ENCODE measurements at places on chromosomes 12 and 14.

GRCh38 chr12:115407036-115407435 lies 723.1 kb upstream of the TBX3 start:
- DNase-seq, result no peak

DNA sequence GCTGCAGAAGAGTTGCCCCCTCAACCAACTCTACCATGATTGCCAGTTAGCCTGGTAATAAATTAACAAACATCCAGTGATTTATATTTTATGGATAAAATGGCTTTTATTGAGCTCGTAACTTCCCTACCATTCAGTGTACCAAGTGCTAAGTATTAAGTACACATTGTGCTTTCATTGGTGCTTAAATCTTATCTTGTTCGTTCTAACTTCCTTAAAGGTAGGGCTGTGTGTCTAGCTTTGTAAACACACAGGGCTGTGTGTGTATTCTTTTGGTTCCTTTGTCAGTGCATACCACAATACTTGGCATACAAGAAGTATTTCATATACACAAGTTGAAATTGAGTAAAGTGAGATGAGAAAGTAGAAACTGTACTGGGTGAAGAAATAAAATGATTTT lies 80.4 kb downstream of the KCNC2 start:
- no peak for DNase-seq

DNA sequence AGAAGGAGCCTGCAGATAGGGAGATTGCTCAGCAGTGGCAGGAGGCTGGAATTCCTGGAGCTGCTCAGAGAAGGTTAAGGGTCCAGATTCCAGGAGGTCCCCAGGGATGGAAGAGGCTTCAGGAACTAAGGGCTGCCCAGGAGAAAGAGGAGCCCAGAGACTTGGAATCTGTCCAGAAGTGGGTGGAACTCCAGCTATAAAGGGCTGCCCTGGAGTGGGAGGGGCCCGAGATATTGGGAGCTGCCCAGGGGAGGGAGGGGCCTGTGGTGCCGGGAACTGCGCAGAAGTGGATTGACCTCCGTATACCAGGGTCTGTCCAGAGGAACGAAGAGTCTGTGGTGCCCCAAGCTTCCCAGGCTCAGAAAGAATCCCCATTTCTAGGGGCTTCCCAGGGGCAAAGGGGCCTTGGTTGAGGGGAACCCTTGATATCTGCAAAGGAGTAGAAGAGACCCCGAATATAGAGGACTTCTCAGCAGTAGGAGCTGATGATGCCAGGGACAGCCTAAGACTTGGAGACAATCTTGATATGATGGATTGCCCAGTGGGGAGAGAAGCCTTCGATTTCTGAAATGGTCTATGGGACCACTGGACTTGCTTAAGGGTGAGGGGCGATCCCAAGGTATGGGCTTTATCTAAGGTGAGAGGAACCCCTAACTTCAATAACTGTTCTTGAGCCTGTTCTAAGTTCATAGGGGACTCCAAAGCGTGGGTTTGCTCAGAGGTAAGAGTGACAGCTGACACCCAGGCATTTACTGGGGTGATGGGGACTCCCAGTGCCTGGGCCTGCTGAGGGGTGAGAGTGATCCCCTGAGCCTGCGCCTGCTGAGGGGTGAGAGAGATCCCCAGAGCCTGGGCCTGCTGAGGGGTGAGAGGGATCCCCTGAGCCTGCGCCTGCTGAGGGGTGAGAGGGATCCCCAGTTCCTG lies 45.0 kb downstream of the FAM186A start:
- DNase-seq, result no peak

DNA sequence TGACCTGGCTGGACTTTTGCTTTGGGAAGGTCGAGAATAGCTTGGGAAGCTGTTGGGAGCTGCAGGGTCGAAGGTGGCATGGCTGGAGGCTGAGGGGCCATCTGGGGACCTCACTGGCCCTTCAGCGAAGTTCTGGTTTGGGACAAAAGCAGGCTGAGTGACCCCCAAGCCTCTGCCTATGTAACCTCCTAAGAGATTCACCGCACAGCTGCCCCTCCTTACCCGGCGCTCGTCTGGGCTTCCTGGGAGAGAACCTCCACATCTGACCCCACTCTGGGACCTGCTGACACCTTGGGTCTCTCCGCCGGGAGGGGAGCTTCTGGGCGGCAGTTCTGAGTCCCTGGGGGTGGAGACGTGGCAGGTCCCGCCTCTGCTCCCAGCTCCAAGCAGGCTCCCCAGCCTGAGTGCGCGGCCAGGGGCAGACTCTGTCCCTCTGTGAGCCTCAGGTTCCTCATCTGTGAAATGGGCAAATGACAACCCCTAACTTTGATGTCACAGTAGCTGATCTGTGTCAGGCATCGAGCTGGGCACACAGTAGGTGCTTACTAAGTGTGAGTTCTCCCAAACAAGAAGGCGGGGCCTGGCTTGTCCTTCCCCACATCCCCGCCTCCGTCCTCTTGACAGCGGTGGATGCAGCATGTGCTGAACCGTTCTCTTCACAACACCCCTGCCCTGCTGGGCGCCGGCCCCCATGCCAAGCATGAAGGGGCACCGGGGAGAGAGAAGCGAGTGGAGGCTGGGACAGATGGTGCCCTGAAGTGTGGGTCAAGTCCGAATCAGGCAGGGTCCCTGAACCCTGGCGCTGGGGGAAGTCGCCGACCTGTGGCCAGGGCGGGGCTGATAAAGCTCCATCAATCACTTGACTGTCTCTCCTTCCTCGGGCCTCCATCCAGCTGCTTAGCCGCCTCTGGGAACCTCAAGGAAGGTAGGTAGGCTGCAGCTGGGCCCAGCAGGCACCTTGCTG lies 3.8 kb downstream of the EXOC3L4 start:
- DNase-seq, result no peak

DNA sequence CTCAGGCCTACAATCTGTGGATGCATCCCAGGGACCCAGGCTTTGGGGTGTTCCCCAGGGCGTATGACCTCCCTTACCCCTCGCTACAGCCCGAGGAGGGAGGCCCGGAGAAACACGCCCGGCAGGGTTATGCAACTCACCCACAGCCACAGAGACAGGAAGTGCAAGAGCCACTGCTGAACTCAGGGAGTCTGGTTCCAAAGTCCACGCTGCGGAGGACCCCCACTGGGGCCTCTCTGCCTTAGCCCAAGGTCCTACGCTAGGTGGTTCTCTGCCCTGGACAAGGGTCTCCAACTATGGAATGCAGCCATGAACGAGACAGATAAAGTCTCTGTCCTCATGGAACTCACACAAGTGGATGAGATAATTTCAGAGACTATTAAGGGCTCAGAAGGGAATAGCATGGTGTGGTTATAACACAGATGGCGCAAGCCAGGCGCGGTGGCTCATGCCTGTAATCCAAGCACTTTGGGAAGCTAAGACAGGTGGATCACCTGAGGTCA lies 11.3 kb downstream of the SCARB1 start:
- no peak for DNase-seq

GRCh38 chr14:64765740-64766302 lies 61.6 kb downstream of the PLEKHG3 start:
- no peak for DNase-seq

DNA sequence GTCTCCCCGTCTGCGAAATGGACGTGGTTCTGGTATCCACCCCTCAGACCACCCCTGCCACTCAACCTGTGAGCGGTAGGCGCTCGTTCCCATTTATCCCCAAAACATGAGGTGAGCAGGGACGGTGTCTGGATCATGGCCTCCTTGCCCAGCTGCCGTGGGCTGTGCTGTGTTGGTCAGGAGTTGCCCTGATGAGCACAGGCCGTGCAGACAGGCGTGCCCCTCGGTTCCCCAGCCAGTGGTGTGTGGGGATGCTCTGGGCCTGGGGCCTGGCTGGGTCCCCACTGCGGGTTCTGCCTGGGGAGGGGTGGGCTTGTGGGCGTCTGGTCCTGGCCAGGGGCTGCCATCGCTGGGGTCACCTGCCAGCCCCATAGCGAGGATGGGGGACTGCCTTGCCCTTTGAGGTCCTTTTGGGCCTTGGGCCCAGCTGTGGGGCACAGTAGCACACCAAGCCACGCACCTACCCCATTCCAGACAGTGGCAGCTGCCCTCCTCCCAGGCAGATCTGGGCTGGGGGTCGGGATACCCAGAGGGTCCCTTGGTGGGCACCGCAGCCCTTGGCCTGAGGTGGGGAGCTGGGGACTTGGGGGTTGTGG lies 11.3 kb upstream of the PUS1 start:
- no peak for DNase-seq

DNA sequence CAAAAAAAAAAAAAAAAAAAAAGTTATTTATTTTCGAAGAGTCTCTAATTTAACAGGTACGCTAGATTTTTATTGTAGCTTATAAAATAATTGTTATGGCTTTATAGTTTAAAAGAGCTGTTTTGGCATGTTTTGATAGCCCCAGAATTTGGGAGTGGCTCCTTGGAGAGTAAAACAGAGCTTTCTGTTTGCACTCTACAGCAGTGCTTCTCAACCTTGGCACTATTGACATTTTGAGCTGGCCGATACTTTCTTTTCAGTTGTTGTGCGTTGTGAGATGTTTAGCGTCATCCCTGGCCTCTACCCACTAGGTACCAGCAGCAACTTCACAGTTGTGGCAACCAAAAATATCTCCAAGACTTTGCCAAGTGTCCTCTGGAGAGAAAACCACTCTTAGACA lies 30.6 kb downstream of the PLBD1 start:
- DNase-seq, result no peak

DNA sequence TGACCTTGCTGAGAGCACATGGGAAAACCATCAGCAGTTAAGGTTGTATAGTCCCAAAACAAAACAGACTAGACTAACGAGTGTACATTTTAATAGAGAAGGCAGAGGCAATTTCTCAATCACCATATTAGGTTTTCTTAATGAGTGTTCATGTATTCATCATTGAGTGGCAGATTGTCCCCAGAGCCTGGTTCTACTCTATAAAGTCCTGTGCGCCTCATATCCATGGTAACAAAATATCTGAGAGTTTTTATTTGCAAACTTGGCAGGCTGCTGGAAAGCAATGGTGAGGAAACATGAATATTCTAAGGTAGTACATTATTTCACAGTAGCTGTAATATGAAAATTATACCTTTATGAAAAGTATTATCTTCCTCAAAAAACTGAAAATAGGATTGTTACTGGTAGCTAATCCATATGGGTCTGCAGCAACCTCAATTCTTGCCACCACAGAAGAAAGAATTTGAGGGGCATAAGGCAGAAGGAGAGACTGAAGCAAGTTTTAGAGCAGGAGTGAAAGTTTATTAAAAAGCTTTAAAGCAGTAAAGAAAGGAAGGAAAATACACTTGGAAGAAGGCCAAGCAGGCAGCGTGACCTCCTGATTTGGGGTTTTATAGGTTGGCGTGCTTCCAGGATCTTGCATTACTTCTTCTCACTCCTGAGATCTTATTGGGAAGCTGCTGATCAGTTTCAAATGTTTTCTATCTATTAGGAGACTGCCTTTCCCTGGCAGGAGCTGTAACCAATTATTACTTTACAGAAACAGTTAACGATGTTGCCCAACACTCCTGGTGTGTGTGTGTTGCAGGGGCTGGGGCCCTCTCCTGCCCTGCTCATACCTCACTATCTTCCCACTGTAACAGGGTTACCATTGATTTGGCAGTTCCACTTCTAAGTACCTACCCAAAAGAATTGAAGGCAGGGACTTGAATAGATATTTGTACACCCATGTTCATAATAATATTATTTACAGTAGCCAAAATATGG lies 154.0 kb upstream of the NUDT4 start:
- DNase-seq, result peak; percentile 56

- DNase-seq, result no peak
Observed at GRCh38 chr12:39931857-39932256, 174.0 kb downstream of the SLC2A13 start.

- DNase-seq, result no peak
Observed at GRCh38 chr12:130953771-130954543, at the start of gene ADGRD1. Gene ADGRD1 (plus strand): TSS chr12:130953907. CDS start chr12:130954466, 559 bp downstream.

DNA sequence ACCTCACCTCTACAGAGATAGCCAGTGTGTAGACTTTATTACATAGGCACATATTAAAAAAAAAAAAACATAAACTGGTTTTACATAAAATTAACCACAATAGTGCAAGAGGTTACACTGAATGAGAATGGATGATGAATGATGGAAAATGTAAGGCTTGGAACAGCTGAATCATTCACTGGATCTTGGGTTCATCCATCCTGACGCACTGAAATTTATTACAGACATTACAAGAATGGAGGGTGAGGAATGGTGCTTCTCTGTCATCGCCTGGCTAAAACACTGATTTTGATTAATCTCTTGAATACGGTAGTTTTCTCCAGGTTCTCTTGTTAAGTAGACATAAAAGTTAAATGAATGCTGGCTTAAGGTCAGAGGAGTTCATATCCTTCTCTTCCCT lies 40.0 kb upstream of the GTF2A1 start:
- no peak for DNase-seq

DNA sequence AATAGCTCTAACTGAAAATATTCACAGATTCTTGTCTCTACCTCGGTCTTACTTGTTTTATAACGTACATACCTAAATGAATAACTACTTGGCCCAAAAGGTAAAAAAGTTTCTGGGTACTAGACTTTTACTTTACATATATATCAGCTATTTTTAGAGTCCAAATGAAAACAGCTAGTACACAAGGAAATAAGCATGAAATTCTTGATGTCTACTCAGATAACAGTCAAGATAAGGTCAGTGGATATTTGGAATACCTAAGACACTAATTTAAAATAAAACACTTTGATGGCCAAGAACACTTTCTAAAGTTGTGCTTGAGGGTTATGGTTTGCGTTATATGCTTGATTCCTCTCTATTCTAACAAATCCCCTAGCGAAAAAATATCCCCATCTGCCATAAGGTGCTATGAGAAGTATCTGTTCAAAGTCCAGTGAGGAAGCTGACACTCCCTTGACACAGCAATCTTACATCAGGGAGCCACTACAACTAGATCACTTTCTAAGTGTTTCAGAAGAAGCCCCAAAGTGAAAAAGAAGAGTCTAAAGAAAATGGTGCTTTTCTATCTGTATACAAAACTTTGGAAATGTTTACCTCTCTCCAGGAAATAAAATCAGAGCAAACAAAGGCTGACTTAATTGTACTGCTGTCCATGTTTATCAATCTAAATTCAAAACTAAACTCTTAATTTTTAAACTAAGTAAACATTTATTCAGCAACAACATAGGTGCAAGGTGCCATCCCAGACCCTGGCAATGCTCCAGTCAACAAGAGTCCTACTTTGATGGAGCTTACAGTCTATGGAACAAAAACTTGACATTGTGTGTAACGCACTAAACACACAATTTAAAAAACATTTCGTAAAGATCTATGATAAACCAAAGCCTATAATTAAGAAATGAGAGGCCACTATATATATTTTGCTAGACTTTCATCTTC lies 11.7 kb downstream of the PTPN21 start:
- peak; percentile 10 for DNase-seq

Data from NCI-H2171 treated with DMSO at 0.1 percent for 48 hours (cell line).